Renal cortical epithelial cell (primary cell): ENCODE measurements at places on chromosomes 3 and 15.

DNA sequence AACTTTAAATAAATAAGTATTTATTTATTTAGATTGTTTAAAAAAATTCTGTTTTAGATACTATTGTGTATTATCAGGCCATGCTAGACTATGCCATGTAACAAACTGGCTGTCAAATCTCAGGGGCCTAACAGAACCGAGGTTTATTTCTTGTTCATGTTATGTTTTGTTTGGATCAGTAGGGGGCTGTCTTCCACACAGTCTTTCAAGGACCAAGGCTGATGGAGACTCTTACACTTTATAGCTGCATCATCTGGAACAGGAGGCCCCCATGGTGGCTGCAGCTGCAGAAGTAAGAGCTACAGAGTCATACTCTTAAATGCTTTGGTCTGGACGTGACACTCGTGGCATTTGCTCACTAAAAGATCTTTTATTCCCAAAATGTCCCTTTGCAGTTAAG, 33.0 kb upstream of the ARL14 start:
- no peak for DNase-seq

GRCh38 chr3:192933779-192934460, 16.3 kb upstream of the MB21D2 start:
- no peak for DNase-seq

DNA sequence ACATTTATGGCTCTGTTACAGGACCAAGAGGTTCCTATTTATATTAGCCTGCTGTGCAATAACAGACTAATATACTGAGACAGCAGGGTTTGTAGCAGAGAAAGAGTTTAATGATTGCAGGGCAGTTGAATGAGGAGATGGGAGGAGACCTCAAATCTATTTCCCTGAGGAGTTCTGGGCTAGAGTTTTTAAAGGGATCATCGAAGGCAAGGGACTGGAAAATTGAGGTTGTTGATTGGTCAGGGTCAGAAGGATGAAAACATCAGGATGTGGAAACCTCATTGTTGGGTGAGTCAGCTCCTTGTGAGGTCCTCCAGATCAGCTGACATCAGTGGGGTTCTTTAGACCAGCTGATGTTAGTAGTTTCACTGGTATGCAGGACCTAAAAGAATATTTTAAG, 60.6 kb upstream of the GOLGA8B start:
- peak; percentile 55 for DNase-seq

DNA sequence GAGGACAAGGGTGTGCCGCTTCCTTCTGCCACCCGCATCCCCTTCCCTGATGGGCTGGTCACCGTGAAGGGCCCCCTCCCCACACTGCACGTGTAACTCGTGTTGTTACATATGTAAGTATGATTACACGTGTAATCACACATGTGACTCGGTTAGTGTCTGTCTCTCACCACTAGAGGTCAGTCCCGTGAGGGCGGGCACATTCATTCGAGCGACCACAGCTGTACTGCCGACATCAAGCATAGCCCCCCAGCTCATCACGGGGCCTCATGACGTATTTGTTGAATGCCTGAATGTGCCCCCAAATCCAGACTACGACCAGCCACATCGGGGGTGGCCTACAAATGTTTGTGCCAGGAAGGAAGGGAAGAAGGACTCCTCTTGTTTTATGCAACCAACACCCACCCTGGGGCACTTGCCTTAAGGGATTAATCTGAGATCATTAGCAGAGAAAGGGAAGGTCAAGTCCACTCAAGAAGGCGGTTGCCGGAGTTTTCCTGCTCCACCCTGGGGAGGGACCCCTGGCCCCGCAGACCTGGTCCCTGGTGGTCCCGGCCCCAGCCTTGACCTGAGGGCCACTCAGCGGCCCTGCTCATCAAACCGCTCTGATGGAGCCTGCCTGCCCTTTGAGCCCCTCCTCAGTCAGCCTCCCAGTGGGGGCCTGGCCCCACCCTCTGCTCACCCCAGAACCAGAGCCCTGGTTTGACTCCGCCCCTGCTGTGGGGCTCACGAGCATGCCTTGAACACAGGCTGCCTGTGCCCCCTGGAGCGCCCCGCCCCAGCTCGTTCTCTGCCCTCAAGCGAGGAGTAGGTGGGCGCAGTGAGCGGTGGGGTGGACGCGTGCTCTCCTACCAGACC, 52.8 kb downstream of the RGMA start:
- DNase-seq = peak; percentile 16

GRCh38 chr3:51375571-51375970, 9.5 kb upstream of the MANF start:
- no peak for DNase-seq

- no peak for DNase-seq
Measured at GRCh38 chr3:41898631-41899030, 63.3 kb downstream of the ULK4 start.

- DNase-seq = no peak
Measured at GRCh38 chr3:134658555-134658954, 7.7 kb upstream of the KY start.

DNA sequence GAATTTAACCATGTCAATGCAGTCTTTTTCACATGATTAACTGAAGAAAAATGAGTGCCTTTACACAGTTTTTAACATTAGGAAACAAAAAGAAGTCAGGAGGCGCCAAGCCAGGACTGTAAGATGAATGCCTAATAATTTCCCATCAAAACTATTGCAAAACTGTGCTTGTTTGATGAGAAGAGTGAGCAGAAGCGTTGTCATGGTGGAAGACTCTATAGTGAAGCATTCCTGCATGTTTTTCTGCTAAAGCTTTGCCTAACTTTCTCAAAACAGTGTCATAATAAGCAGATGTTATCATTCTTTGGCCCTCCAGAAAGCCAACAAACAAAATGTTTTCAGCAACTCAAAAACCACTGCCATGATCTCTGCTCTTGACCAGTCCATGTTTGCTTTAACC, 156.8 kb upstream of the CDIN1 start:
- no peak for DNase-seq

DNA sequence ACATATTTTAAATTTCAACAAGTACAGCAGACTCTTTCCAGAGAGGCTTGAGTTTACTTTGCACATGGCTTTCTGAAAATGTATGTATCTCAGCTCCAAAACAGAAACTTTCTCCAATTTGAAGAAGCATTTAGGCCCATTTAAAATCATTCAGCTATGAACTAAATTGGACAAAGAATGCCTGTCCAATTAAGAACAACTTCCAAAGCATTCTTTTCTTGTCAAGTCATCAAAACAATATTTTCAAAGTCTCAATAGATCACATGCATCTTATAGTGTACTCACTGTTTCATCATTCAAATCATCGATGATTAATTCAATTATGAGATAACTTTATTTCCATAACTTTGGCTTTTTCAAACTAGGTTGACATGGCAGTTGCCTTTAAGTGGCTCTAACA, 95.2 kb downstream of the KBTBD8 start:
- DNase-seq = no peak

GRCh38 chr15:63048776-63049665, 6.5 kb downstream of the TPM1 start:
- DNase-seq = peak; percentile 51

DNA sequence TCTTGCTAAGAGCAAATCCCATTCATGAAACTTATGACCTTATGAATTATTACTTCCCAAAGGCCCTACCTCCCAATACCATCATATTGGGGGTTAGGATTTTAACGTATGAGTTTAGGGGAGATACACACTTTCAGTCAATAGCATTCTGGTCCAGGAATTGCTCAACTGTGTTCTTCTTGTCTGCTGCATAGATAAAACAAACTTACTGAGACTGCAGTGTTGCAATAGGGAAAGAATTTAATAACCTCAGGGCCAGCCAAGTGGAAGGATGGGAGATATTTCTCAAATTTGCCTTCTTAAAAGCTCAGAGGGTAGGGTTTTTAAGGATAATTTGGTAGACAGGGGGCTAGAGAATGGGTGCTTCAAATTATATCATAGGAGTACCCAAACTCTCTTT, 625.8 kb downstream of the OTOL1 start:
- no peak for DNase-seq

DNA sequence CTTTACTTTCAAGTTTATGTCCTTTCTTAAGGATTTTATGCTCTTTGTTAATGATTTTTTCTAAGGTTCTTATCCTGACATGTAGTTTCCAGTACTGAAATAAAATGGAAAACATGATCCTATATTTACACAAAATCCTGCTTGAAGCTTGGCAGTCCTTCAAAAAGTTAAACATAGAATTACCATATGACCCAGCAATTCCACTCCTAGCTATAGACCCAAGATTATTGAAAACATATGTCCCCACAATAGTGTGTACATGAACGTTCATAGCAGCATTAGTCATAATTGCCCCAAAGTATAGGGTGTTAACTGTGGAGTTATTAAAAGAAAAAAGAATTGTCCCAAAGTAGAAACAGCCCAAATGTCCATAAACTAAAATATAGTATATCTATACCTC, 33.2 kb downstream of the ITGB5 start:
- DNase-seq = no peak

GRCh38 chr15:61393949-61394348, 164.8 kb upstream of the RORA start:
- no peak for DNase-seq

DNA sequence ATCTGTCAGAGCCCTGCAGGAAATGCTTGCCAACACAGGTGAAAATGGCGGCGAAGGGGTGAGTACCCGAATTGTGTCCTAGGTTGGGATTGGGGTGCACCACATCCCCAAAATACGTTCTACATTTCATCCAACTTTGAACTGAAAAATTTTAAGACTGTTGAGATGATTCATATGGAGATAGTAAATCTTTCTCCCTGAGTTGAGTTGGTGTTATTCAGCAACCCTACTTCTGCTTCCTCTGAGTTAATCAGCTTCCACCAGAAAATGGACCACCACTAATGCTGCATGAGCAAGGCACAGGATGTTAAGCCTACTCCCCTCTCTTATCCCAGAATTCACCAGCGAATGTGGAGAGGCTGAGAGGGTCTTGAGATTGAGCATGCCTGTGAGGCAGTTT, 192.9 kb downstream of the RYR3 start:
- DNase-seq = no peak

DNA sequence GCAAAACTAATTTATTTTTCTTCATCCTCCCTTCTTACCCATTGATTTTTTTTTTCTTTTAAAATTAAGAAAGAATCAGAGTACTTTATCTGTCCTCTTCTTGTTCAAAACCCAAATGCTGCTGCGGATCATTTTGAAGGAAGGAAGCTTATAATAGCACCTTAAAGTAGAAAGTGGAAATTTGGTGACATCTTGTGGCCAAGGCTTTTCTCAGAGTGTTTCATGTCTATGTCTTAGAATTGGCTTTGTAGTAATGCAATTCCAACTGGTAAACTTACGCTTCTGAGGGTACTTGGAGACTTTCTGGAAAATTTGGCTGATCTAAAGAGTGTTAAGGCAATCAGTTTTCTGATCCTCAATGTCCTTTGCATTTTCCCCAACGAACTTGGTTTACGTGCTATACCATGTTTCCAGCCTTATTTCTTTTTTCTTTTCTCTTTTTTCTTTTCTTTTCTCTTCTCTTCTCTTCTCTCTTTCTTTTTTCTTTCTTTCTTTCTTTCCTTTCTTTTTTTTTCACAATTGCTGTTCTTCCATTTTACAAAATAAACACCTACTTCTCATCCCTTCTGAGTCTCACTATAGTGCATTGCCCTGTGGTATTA, 30.7 kb downstream of the C3orf38 start:
- peak; percentile 44 for DNase-seq

- peak; percentile 77 for DNase-seq
Measured at GRCh38 chr3:125644036-125645005, 49.0 kb upstream of the OSBPL11 start.

- no peak for DNase-seq
Measured at GRCh38 chr3:136720091-136720490, 32.1 kb downstream of the STAG1 start.

DNA sequence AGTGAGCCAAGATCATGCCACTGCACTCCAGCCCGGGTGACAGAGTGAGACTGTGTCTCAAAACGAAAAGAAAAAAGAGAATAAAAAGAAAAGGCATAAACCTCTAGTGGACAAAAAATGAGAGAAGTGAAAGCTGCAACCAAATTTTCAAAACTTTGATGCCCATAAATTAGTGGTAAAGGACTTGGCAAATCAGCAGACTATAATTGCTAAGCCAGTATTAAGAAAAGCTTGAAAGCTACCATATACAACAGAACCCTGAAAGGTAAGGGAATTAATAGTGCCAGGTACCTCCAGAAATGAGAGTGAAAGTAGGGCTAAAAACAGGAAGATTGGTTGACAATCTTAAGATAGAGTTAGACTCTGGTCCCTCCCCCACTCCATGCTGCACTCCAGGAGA, 32.9 kb upstream of the SLC22A13 start:
- no peak for DNase-seq

DNA sequence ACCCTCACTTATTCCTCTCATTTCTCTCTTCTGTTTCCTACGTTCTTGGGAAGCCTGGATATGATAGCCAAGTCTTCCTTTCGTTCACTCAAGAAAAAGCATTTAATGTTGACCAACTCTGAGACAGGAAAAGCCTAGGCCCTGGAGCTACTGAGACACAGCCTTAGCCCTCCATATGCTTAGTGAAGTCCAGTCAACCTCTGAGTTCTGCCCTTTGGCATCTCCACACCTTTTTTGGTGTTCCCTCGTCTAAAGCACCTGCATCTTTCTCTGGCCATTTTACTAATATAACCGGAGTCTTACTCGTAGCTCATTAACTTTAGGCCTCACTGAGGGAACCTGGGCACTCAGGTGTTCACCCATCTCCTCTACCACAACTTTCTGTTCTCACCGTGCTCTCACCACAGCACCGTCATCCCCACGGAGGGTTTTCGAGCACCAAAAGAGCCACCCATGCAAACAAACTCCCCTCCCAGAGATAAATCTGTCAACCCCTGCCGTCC, 632 bp downstream of the MTHFS start:
- peak; percentile 17 for DNase-seq

GRCh38 chr15:40249477-40250303, 10.8 kb downstream of the PAK6 start:
- no peak for DNase-seq

DNA sequence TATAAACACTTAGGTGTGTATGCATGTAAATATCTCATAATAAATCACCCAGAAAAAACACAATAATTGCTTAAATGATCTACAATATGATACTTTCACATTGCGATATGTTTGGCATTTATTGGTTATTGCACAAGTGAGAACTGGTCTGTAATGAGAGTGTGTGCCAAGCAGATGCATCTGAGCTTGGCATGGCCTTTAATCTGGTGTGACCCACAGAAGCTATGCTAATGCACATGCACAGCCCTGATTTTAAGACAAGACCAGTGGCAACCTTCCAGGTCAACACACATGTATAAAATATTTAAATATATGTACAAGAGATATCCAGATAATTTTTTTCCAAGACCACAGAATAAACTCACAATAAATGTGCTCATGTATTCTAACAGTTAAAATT, 42.7 kb downstream of the C2CD4A start:
- DNase-seq = no peak

- peak; percentile 46 for DNase-seq
Measured at GRCh38 chr3:150097588-150097890, 126.8 kb upstream of the PFN2 start.

- DNase-seq = peak; percentile 90
Measured at GRCh38 chr3:113070681-113071113, 79.9 kb downstream of the GTPBP8 start.

- DNase-seq = no peak
Measured at GRCh38 chr3:127822682-127823425, 539 bp upstream of the MGLL start.

GRCh38 chr15:49273734-49274318, 103.8 kb downstream of the GALK2 start:
- DNase-seq = no peak

- DNase-seq = peak; percentile 95
Measured at GRCh38 chr15:40098489-40099261, 10.0 kb downstream of the BMF start.

- DNase-seq = no peak
Measured at GRCh38 chr3:41000471-41000870, 198.8 kb upstream of the CTNNB1 start.
